Right lobe of liver (tissue), 6 donors: ENCODE measurements at places on chromosomes 12 and 14.

GRCh38 chr12:87848248-87848868 is 180.8 kb downstream of the C12orf50 start:
- no peaks in the 10 kb centered on the region for H3K4me1 ChIP-seq
- no peak overlapping the region for H3K27ac ChIP-seq
- H3K36me3 ChIP-seq: no peaks in the 10 kb centered on the region
- H3K4me3 ChIP-seq: no peak overlapping the region

DNA sequence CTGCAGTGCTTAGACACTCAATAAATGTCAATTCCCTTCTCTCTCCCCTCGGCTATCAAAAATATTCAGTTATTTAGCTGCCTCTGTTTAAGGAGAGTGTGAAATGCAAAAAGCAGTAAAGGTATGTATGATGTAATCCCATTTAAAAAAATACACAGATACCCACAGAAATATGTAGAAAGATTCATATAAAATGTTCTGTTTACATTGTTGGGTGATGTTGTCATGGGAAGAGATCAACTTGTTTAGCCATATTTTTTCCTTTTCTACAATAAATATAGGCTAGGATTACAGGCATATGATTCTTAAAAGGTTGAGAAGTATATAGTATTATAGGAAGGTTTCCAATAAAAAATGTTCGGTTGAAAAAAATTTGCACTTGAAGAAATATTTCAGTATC is 7.8 kb downstream of the PPP2R3C start:
- no peak for DNase-seq
- H3K36me3 ChIP-seq: peaks cover 17% of the 10 kb centered on the region
- no peaks in the 10 kb centered on the region for H3K27me3 ChIP-seq
- no peak overlapping the region for H3K4me3 ChIP-seq
- no peak overlapping the region for H3K27ac ChIP-seq

- H3K4me3 ChIP-seq: no peak overlapping the region
- H3K27ac ChIP-seq: peak overlapping the region; percentile 98
- no peak for DNase-seq
These were observed 10.2 kb upstream of the C12orf43 start for GRCh38 chr12:121026274-121027045.

- no peaks in the 10 kb centered on the region for H3K36me3 ChIP-seq
- H3K27me3 ChIP-seq: no peaks in the 10 kb centered on the region
- no peak overlapping the region for H3K27ac ChIP-seq
- H3K4me1 ChIP-seq: no peaks in the 10 kb centered on the region
- H3K4me3 ChIP-seq: no peak overlapping the region
These were observed 8.9 kb downstream of the MSRB3 start for GRCh38 chr12:65287426-65287825.

- no peak overlapping the region for H3K4me3 ChIP-seq
- H3K4me1 ChIP-seq: no peaks in the 10 kb centered on the region
- H3K27ac ChIP-seq: no peak overlapping the region
These were observed 135.7 kb upstream of the SEL1L start for GRCh38 chr14:81669308-81669707.

DNA sequence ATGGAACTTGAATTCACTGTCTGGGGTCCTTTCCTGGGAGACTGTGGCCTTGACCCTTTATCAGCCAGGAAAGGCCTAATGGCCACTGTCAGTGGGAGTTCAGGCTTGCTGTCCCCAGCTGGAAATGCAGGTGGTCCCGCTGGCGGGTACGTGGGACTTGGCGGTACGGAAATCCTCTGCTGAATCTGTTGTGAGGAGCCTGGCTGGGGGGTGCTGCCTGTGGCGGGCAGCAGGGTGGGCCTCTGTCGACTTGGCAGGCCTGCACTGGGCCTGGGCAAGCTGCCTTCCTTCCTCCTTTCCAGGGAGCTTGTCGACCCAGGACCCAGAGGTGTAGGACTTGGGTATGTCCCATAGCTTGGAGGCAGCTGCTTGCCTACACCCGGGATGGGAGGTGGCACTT is 26.3 kb downstream of the ZFYVE21 start:
- H3K4me3 ChIP-seq: no peak overlapping the region
- H3K27ac ChIP-seq: no peak overlapping the region
- no peaks in the 10 kb centered on the region for H3K36me3 ChIP-seq
- DNase-seq: no peak
- H3K4me1 ChIP-seq: no peaks in the 10 kb centered on the region

GRCh38 chr12:124347335-124347734 is 52.4 kb downstream of the RFLNA start:
- H3K4me3 ChIP-seq: no peak overlapping the region
- no peaks in the 10 kb centered on the region for H3K27me3 ChIP-seq
- H3K27ac ChIP-seq: no peak overlapping the region
- DNase-seq: no peak

- H3K4me1 ChIP-seq: no peaks in the 10 kb centered on the region
- no peaks in the 10 kb centered on the region for H3K36me3 ChIP-seq
- no peak overlapping the region for H3K27ac ChIP-seq
- H3K27me3 ChIP-seq: no peaks in the 10 kb centered on the region
These were observed 30.0 kb downstream of the CEP83 start for GRCh38 chr12:94429633-94430032.

GRCh38 chr12:14399871-14400270 is 34.4 kb downstream of the ATF7IP start:
- H3K4me1 ChIP-seq: peaks cover 48% of the 10 kb centered on the region
- no peak overlapping the region for H3K4me3 ChIP-seq
- H3K27ac ChIP-seq: no peak overlapping the region
- no peaks in the 10 kb centered on the region for H3K27me3 ChIP-seq

DNA sequence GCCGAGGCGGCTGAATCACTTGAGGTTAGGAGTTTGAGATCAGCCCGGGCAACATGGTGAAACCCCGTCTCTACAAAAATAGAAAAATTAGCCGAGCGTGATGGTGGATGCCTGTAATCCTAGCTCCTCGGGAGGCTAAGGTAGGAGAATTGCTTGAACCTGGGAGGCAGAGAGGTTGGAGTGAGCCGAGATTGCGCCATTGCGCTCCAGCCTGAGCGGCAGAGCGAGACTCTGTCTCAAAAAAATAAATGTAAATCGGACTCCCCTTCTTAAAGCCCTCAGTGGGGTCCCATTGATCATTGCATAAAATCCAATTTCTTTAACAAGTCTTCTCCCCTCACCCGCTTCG is 908 bp downstream of the TDP1 start:
- no peaks in the 10 kb centered on the region for H3K27me3 ChIP-seq
- peak overlapping the region; percentile 92 for H3K27ac ChIP-seq
- H3K4me1 ChIP-seq: peaks cover 10% of the 10 kb centered on the region
- DNase-seq: no peak

- no peaks in the 10 kb centered on the region for H3K27me3 ChIP-seq
- H3K4me1 ChIP-seq: peaks cover 26% of the 10 kb centered on the region
- no peak overlapping the region for H3K4me3 ChIP-seq
- H3K36me3 ChIP-seq: no peaks in the 10 kb centered on the region
- H3K27ac ChIP-seq: peak overlapping the region; percentile 73
These were observed 297.9 kb upstream of the AMIGO2 start for GRCh38 chr12:47377414-47378221.

DNA sequence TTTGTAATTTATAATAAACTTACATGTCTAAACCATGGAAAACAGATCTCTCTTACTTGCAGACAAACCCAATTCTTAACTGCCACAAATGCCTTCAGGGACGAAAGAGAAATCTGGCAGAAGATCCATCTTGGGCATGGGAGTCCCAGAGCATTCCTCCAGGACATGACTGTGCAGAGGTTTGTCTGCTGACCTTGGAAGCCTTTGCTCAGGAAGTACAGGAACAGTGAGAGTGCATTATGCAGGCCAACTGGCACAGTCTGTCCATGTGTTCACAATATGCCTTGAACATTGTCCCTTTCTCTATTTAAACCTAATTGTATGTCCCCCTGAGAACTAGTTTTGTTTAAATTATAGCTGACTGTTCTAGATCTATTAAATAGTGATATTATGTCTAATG is 467.1 kb downstream of the ATP23 start:
- DNase-seq: no peak
- no peaks in the 10 kb centered on the region for H3K4me1 ChIP-seq
- no peaks in the 10 kb centered on the region for H3K36me3 ChIP-seq

DNA sequence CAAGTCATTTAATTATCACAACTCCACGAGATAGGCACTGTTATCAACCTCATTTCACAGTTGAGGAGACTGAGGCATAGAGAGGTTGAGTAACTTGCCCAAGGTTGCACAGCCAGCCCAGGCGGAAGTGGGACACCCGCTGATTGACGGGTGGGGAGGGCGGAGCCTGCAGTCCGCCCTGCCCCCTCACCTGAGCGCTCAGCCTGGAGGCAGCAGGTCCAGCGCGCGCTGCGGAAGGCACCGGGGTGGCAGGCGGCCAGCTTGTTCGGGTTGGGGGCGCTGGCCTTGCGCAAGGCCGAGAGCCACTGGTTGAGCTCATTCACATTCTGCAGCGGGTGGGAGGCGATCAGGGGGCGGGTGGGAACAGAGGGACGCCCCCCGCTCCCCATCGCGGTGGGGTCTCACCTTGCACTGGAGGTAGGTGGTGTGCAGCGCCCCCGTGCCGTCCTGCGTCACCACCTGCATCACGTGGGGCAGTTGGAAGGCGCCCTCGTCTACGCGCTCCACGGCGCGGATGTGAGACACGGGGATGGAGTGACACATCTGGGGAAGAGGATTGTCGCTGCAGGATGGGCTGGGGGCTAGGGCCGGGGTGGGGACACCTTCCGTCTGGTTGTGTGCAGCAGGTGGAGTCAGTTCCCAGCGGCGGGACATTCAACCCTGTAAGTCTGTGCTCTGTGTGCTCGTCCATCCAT is 31.7 kb downstream of the RASAL1 start:
- H3K4me1 ChIP-seq: peaks cover under 1% of the 10 kb centered on the region
- H3K27me3 ChIP-seq: no peaks in the 10 kb centered on the region
- H3K27ac ChIP-seq: no peak overlapping the region

- H3K27ac ChIP-seq: no peak overlapping the region
- H3K4me1 ChIP-seq: no peaks in the 10 kb centered on the region
- no peaks in the 10 kb centered on the region for H3K36me3 ChIP-seq
- no peaks in the 10 kb centered on the region for H3K27me3 ChIP-seq
- DNase-seq: no peak
- no peak overlapping the region for H3K4me3 ChIP-seq
These were observed 4.9 kb upstream of the RNASE1 start for GRCh38 chr14:20807304-20808161.

DNA sequence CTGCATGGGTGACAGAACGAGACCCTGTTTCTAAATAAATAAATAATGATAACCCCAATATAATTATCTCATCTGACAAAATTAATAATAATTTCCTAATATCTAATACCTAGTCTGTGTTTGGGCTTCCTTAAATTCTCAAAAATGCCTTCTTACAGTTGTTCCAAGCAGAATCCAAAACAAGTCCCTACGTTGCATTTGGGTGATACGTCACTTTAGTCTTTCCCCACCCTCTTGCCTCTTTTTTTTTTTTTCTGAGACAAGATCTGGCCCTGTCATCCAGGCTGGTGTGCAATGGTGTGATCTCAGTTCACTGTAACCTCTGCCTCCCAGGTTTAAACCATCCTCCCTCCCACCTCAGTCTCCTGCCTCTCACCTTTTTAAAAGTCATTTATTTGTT is 26.7 kb downstream of the VEZT start:
- H3K4me3 ChIP-seq: no peak overlapping the region
- H3K27ac ChIP-seq: no peak overlapping the region
- no peak for DNase-seq

GRCh38 chr12:124098101-124098757 is 125.2 kb downstream of the ZNF664 start:
- H3K4me3 ChIP-seq: no peak overlapping the region
- H3K27ac ChIP-seq: no peak overlapping the region
- H3K36me3 ChIP-seq: no peaks in the 10 kb centered on the region
- H3K4me1 ChIP-seq: no peaks in the 10 kb centered on the region
- no peak for DNase-seq

GRCh38 chr12:32756476-32757066 is 874 bp upstream of the YARS2 start:
- H3K36me3 ChIP-seq: no peaks in the 10 kb centered on the region
- H3K4me1 ChIP-seq: no peaks in the 10 kb centered on the region
- no peaks in the 10 kb centered on the region for H3K27me3 ChIP-seq
- H3K27ac ChIP-seq: no peak overlapping the region
- no peak for DNase-seq

DNA sequence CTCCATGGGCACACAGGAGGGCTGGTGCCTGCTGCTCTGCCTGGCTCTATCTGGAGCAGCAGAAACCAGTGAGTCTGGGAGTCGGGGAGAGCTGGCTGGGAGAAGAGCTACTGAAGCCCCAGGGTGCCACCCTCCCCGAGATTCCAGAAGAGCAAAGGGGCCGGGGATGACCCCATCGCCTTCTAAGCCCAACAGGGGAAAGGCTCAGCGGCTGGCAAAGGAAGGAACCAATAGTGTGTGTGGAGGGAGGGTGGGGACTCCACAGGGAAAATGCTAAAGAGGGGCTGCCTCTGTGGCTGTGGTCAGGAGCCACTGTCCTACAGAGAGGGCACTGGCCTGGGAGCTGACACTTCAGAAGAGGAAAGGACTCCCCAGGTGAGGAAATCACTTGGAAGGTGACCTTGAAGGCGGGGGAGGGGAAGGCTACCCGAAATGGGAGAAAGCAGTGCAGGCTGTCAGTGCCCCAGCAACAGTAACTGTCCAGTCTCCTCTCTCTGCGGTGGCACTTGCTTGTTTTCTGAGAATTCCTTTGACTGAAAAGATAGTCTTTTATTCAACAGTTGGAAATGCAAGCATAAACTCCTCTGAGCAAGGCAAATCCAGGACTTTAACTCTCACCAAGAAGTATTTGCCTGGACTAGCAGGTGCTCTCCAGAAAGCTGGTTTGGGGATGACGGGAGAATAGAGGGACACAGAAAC is 552 bp downstream of the TAPBPL start:
- H3K4me3 ChIP-seq: peak overlapping the region; percentile 92
- H3K4me1 ChIP-seq: no peaks in the 10 kb centered on the region
- no peaks in the 10 kb centered on the region for H3K27me3 ChIP-seq
- peak; percentile 64 for DNase-seq
